Skeletal muscle tissue (tissue), 5 donors: ENCODE measurements at places on chromosomes 5 and 9. TPM values are rescaled to one million over a fixed set of nuclear protein-coding genes. Genes with fewer than 3 reads are reported as not detected.

Gene ROPN1L
- not detected for total RNA-seq

Gene CDKN2B-AS1
- 0.52 TPM for total RNA-seq

Gene DNAJB5
- 14.1 TPM for total RNA-seq

Gene PLPPR1
- 6.3 TPM for total RNA-seq

Gene SPINK13
- not detected for total RNA-seq

Gene ORM2
- total RNA-seq: not detected

Gene CDKN2A
- total RNA-seq: not detected

Gene PCDHA11
- under 0.01 TPM for total RNA-seq

Gene LRRC70
- 5.7 TPM for total RNA-seq
